ENCODE measurements at places on chromosomes 6 and 20.
A peak's percentile ranks its signal among the peaks of the same experiment; 100 is the strongest.

GRCh38 chr20:19510611-19511010 is 247.4 kb upstream of the RIN2 start:
- DNase-seq: no peak

- no peak for DNase-seq
Measured at GRCh38 chr6:51027283-51028065, 208.8 kb downstream of the TFAP2B start.

GRCh38 chr6:52534966-52535390 is 41.9 kb downstream of the TRAM2 start:
- no peak for DNase-seq

DNA sequence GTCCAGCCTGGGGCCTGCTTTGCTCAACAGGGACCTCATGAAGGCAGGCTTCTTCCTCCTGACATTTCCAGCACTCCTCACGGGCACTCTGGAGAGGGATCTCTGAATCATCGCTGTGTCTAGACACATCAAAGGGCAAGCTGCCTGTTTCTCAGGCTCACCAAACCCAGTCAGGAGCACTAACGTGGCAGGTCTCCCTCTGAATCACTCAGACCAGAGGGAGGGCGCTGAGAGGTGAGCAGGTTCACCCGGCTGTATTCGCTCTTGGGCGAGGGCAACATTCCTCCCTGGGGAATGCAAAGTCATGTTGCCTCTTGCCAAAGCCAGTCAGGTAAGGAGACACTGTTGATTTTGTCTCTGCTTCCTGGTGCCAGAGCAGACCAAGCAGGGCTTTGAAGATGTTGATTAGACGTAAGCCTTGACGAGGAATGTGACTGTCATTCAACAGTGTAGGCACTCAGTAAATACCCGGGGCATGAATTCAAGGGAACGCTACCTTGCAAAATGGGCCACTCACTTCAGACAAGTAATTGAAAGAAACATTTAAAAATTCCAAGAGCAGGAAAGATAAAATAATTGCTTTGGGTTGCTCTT is 50.1 kb downstream of the CYP24A1 start:
- DNase-seq: no peak

DNA sequence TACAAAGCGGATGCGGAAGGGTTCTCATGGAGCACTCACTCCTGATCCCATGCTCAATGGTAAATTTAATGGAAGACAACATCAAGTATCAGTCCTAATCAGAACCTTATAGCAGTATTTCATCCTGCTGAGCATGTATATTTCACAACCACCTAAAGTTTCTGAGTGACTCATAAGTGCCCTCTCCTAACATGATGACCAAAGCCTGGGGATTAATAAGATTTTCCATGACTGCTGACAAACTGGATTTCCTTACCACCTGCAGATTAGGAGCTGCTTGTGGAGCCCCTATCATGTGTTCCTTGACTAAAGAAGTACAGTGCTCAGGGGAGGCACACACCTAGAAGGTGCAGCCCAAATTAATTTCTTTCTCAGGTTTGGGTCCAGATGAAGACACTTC is 112.8 kb downstream of the INSM1 start:
- DNase-seq: no peak

- no peak for DNase-seq
Measured at GRCh38 chr6:145798530-145798929, 16.1 kb downstream of the FBXO30 start.

GRCh38 chr6:154414021-154414813 is 57.6 kb upstream of the IPCEF1 start:
- DNase-seq: no peak

DNA sequence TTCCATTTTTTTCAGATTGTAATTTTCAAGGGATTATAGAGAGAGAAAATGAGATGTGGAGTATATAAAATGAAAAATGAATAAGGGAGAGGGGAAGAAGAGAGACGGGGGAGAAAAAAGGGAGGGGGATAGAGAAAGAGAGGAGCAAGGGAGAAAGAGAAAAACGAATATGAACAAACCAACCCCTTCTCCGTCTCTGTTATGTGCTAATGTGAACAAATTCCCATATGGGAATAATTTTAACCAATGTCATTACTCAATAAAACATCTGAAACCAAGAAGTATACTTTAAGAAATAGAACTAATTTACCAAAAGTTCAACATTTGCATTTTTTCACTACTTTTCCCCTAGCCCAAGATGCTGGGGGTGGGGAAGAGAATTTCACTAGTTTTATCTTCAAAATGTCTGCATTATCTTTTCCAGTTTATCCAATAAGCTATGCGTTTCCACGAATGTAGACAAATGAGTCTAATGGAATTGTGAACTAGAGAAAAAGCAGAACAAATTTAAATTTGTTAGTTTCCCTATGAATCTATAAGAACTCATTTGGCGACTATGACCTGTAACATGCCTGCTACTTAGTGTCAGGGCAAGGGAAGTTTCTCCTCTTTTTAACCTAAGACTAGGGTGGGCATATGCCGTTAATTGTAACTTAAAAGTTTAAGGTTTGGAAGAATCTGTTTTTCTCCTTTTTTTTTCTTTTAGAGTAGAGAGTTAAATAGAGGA is 286.3 kb downstream of the BTBD9 start:
- no peak for DNase-seq

DNA sequence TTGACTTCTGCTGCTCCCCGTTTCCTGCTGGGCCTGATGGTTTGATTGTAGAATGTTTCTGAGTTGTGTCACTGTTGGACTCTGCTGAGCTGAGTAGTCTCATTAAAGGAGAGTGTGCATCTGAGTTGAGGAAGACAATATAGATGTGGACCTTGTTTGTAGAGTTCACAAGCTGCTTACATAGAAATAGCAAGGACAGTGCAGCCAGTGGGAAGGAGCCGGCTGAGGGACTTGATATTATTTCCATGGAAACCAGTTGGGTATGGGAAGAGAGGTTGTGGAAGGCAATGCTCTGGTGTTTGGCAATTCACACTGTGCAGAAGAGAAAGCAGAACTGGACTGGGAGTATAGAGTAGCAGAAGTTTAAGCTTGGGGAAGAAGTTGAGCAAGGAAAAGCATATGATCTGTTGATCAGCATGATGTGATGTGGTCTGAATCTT is 14.8 kb downstream of the IGF2R start:
- DNase-seq: no peak

- peak; percentile 32 for DNase-seq
Measured at GRCh38 chr6:90249034-90249433, 47.6 kb downstream of the BACH2 start.

- peak; percentile 55 for DNase-seq
Measured at GRCh38 chr6:26187981-26188635, 100.9 kb downstream of the HFE start.

DNA sequence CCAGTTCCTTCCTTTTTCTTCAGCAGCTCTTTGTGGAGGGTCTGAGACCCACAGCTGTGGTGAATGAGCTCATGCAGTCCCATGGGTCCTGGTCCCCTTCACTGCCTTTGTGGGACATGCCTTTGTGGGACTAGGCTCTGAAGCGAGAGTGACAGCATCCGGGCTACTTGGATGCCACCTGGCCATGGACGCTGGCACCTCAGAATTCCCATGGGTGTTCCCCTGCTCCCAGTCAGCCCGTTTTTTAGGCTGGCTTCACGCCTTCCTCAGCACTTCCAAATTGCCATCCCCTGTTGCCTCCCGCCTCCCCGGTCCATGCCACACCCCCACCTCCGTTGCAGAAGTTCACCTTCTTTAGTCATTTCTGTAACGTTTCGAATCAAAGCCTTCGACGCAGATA is 45.1 kb downstream of the RAMACL start:
- DNase-seq: peak; percentile 7

GRCh38 chr6:97778290-97779038 is 495.4 kb upstream of the MMS22L start:
- DNase-seq: no peak

DNA sequence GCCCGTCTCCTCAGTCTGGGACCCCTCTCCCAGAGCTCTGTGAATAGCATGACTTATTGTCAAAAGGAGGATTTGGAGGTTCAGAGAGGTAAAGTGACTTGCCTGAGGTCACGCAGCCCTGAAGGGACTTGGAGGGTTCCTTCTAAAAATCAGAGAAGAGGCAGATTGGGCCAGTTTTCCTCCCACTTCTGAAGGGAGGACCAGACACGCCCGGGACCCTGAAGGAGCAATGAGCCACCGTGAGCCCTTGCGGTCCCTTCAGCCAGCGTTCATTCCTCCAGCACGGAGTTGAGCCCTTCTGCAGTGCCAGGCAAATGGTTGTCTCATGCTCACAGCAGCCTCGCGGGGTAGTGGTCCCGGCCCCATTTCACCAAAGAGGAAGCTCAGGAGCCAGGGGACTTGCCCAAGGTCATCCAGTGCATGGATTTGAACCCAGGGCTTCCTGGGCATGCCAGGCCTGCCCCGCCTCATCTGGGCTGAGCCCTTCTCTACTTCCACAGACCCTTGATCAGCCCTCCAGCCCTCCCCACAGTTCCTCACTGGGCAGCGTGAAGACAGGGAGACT is 7.4 kb downstream of the SRC start:
- DNase-seq: no peak

GRCh38 chr6:19691465-19692167 is 145.6 kb upstream of the ID4 start:
- DNase-seq: no peak

All from CD4-positive, alpha-beta T cell treated with Interleukin-17A for 4 hours (primary cell).